ENCODE measurements at places on chromosomes 11 and 22.

- no peak for DNase-seq
Measured at GRCh38 chr11:59141673-59142460, 789 bp upstream of the FAM111A start.

DNA sequence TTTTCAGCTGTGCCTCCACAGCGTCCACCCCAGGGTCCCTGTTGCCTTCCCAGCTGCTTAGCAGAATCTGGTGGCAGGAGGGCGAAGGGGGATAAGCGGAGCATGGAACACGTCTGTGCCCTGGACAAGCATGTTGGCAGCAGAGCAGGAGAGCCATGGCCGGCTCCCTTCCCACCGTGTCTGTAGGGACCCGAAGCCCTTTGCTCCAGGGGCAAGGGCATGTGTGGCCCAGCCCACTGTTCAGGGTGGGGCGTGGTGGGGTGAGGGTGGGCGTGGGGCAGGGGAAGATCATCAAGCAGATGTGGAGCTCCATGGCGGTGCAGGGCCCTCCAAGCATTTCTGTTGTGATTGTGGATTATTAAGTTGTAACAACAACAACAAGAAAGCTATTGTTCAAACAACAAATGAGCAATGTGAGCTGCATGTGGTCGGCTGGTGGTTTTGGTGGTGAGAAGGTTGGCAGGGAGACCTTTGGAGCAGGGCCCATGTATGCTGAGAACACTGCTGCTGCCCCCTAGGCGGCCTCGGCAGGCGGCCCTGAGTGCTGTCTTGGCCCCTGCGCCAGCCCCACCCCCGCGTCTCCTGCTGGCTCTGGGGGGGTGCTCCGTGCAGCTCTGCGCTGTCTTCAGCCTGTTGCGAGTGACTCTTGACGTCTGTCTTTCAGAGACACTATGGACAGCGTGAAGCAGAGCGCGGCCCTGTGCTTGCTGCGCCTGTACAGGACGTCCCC is 50.9 kb downstream of the AP2A2 start:
- DNase-seq: no peak

- no peak for DNase-seq
Measured at GRCh38 chr11:117613521-117613920, 183.5 kb downstream of the DSCAML1 start.

DNA sequence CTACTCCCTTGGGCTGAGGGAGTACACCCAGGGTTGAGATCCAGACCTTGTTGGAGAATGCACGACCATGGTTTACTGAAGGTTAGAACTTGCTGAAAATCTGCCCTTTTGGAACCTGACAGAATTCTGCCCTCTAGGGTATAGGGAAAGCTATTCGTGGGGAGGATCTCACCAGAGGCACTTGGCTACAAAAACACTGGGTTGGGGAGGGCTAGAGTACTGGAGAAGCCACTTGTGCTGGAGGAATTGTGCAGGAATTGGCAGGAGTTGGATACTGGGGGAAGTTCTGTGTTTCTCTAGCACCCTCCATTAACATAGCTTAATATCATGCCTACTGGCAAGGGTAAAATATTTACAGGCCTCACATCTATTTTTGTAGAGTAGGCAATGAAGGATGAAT is 55.8 kb downstream of the PPME1 start:
- DNase-seq: no peak

GRCh38 chr11:41499429-41499828 is 40.0 kb upstream of the LRRC4C start:
- no peak for DNase-seq

DNA sequence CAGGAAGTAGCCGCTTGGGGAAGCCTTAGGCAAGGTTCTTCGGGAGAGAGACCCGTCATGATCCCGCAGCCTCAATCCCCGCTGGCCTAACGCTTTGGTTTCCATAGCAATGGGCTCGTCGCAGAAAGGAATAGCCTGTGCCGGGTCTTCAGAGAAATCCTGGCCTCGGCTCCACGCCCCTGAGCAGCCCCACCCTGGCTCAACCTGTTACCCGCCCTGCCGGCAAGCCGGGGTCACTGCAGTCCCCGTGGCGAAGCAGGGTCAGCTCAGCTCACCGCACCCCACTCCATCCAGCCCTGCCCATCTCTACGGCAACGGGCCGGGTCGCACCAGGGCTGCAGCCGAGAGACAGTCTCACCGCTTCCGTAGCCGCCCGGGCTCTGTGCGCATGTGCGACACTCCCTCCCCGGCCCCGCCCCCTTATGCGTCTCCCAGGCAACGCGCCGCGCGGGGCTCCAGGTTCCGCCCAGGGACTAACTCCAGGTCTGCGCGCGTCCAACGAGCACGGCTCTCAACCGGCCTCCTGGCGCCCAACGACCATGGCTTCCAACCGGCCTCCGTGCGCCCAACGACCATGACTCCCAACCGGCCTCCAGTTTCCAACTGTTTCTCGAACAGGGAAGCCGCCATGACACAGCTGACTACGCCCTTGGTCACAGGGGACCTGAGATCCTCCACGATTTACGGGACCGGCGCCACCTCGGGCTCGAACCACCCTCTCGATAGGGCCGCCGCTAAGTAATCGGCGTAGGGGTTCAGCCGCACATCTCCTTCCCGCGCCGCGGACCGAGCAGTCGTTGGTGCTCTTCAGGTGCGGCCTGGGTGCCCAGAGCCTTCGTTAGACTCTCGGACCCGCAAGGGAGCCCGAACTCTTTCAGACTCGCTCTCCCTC is at the start of gene DUSP18:
TSS of gene DUSP18 (minus strand) at position 382 of the 892 bp plus-strand sequence. CDS start 3,872 bp downstream, outside the sequence.
- peak; percentile 92 for DNase-seq

GRCh38 chr22:20571531-20572007 is 64.2 kb downstream of the MED15 start:
- no peak for DNase-seq

DNA sequence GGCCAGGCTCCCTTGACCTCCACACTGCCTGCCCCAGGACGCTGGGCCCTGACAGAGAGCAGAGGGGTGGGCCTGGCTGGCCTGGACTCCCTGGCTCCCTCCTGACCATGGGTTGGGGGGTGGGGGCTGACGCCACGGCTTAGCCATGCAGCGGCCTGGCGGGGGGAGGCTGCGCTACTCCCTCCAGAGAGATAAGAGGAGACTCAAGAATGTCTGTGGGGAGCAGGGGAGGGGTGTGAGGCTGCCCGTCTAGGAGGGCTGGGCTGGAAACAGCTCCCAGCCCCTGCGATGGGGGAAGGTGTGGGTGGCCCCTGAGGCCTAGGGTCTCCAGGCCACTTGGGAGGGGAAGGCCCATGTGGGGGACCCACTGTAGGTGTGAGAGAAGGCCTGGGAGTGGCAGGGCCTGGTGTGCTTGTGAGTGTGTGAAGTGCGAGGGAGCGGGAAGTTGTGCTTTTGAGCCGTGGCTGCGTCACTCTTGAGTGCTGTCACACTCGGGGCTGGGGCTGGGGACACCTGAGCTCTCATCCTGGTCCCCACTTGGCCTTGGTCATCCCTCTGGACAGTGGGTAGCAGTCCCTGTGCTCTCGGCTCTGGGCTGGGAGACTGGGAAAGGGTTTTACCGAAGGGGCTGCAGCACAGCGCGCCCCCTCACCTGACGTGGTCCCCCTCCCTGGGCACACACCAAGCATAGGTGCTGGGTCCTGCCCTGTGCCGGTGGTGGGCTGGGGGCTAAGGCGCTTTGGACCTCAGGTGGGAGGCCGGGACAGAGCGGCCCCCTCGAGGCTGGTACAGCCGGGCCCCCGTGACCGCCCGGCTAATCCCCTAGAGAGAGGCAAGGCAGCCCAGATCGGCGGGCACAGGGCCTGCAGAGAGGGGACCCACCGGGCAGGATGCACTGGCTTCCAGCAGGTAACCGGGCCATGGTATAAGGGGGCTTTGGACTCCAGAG is 2.4 kb downstream of the MYRF start:
- DNase-seq: no peak

GRCh38 chr22:27512283-27512761 is 289.2 kb downstream of the MN1 start:
- peak; percentile 91 for DNase-seq

- DNase-seq: no peak
Measured at GRCh38 chr22:49393526-49393925, 434.1 kb downstream of the BRD1 start.

DNA sequence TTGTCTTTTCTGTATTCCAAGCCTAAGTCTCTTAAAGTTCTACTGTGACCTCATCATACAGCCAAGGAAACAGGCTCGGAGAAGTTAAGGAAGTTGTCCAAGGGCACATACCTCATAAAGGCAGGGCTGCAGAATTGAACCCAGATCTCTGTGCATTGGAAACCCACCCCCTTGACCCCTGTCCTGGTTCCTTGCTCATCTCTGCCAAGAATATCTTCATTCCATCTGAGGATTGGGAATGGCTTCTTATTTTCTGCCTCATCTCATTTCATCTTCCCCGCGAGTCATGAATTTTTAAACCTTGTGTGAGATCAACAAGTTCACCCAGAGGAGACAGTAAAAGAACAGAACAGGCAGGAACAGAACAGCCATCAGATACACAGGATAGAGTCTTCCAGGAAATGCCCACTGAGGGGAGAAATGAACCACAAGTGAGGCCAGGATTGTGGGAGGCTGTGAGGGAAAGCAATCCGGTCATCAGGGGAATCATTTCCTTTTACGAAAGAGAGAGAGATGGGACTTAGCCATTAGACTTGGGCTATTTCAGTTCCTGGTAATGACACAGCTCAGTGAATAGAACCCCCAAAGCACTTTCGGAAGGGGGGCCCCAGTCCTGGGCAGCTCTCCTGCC is 34.4 kb upstream of the LRRC10B start:
- DNase-seq: no peak

GRCh38 chr11:47924184-47924691 is 56.1 kb upstream of the PTPRJ start:
- DNase-seq: no peak

DNA sequence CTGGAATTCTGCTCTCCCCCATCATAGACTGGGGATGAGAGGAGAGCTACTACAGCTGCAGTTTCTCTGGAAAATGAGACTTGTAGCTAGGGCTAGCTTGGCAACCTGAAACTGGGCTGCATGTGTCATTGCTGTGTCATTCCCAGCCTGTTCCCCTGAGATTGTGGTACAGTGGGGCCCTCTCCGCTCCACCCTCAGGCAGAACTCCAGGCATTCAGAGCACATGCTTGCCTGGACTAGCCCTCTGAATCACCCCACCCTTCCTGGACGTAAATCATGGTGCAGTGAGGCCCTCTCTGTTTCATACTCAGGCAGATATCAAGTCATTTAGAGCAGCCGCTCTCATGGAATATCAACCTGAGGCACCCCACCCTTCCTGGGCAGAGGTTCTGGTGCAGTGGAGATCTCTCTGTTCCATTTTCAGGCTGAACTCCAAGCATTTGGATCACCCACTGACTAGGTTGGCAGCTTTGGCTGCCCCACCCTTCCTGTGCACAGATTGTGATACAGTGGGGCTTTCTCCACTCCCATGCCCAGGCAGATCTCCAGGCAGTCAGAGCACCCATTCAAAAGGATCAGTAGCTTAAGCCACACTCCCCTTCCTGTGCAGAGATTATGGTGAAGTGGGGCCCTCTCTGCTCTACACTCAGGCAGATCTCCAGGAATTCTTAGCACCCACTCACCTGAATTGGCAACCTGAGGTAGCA is 274.4 kb downstream of the C11orf87 start:
- DNase-seq: no peak
